ENCODE measurements at places on chromosomes 5 and 9.

GRCh38 chr5:56585999-56586691 is 229.2 kb upstream of the MAP3K1 start:
- no peak for DNase-seq

GRCh38 chr5:173271419-173271818 is 36.4 kb upstream of the NKX2-5 start:
- DNase-seq = no peak

DNA sequence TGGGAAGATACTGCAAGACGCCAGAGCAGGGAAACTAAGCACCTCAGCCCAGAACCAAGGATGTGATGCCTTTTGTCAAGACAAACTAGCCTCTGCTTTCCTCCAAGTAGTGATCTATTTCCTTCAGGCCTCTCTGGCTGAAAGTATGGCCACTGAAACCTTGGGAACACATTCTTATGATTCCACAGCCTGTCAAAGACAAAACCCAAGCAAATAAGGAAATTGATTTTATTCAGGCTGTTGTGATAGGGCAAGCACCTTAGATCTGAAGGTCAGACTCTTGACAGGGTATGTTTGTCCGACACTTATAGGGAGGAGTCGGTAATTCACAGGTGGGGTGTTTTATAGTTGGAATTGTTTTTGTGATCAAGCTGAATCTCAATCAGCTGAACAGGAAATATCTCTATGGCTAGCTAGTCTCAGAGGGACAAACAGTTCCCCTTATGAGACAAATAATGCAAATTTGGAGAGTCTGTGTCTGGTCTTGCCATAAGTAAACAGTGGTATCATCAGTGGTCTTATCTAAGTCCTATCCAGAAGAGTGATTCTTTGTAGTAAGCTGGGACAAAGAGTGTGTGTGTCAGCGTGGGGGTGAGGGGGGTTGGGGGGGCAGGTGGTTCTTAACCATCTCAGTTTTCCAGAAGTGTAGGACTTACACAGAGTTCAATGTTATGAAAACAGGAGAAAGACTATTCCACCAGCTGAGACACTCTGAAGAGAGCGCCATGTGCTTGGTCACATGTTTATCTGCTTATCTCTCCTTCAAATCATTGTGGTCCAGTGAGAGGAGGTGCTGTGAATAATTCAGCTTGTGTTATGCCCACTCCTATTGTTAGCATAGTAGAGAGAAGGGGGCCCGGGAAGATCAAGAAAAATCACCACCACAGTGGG is 6.7 kb upstream of the ZCCHC10 start:
- DNase-seq = no peak

- DNase-seq = no peak
Observed at GRCh38 chr5:75637949-75638348, 26.7 kb downstream of the ANKDD1B start.

DNA sequence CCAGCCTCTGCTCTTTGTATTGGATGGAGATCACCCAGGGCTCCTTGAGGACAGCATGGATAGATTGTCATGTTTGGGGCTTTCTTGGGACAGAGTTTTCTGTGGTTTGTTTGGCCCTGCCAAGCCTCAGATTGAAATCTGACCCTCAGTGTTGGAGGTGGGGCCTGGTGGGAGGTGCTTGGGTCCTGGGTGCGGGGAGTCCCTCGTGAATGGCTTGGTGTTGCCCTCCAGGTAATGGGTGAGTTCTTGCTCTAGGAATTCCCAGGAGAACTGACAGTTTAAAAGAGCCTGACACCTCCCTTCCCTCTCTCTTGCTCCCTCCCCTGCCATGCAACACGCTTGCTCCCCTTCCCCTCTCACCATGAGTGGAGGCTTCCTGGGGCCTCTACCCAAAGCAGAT is 48.6 kb upstream of the OLFM1 start:
- no peak for DNase-seq

- DNase-seq = no peak
Observed at GRCh38 chr5:81140441-81140840, 92.7 kb upstream of the CKMT2 start.

GRCh38 chr5:119255571-119256356 is 100.1 kb upstream of the TNFAIP8 start:
- DNase-seq = no peak

DNA sequence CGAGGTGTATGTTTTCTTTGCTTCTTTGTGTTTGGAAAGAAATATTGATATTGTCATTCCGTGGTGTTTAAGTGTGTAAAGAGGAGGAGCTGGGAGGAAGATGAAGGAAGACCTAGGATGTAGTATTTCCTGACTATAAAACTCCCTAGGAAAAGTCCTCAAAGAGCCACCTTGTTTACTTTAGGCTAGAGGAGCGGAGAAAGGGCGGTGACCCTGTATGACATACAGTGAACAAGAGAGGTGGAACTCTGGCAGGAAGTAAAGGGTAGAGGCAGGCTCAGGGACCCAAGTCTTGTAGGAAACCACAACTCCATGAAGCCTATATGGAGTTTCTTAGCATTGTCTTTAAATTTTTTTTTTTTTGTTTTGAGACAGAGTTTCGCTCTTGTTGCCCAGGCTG is 303.9 kb downstream of the DOCK8 start:
- DNase-seq = no peak

GRCh38 chr5:179115307-179115706 is 55.1 kb downstream of the ZNF354C start:
- DNase-seq = no peak

DNA sequence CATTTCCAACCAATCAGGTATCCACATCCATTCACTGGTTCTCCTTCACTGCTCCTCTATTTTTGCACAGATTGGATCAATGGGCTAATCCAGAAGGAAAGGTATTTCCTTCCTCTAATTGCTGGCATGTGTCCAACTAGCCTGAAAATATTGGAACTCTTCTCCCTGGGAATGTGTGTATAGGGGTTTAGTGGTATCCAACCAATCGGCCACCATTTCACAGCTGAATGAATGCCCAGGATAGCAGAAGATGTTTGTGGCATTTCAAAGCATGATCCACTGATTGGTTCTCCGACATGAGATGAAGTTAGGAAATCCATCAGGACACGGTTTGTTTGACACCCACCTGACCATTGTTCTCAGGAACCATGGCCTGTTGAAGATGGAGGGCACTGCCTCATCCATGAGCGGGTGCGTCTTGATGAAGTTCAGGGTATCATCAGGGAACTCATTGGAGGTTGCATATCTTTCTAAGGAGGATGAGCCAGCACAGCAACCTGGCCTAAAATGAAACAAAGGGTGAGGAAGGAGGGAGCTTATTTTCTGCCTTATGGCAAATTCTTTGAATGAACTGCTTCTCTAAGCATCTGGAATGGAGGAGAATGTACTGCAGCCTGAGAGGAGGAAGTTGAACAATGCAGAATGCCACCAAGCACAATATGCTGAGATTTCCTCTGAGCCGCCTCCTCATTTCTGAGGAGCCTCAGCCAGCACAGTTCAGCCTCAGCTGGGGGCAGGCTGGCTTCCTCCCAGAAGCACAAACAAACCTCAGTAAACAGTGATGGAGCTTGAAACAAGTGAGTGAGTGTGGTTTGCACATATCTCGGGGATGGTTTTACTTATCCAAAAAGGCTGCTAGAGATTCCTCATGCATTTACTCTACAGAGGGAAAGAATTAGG is 94.6 kb downstream of the SEMA6A start:
- no peak for DNase-seq

DNA sequence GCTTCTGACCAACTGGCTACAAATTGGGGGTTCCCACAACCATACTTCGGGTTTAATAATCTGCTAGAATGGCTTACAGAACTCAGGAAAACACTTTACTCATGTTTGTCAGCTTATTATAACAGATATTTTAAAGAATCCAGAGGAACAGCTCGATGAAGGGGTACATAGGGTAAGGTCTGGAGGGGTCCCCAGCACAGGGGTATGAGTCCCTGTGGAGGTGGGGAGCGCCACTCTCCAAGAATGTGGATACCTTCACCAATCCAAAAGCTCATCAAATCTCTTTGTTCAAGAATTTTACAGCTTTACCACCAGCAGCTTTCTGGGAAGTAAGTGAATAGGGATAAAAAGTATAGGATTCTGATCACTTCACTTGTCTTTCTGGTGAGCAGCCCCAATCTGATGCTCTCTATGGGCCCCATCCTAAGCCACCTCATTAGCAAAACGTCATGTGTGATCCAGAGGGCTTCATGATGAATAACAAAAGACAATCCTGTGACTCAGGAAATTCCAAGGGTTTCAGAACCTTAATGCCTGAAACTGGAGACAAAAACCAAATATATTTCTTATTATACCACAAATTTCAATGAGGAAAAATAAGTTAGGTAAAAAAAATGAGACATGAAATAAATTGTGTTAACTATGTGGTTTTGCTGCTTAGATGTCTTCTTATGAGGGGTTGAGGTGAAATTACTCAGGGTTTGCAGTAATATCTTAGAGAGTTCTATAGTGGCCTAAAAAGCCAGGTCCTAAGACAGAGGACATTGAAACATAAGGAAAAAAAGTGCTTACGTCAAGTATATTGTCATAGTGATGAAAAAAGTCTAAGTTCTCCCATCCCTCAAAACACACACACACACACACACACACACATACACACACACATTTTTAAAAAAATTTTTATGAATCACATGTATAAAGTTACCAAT is 290.5 kb downstream of the ANXA1 start:
- no peak for DNase-seq

GRCh38 chr5:62568800-62569432 is 9.7 kb upstream of the LRRC70 start:
- DNase-seq = no peak

DNA sequence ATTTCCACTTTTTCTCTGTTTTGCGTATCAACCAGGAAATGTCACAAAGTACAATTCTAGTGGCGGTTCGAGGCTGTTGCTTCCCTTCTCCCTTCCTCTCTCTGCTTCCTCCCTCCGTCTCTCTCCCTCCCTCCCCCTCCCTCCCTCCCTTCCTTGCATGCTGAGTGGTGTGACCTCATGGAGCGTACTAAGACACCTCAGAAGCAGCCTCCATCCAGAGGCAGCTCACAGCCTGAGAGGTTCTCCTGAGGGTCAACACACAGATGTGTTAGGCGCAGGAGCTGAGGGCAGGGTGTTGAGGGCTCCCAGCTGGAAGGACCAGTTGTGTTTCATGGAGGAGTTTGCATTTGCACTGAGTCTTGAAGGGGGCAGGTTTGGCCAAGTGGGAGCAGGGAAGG is 57.7 kb downstream of the COL5A1 start:
- DNase-seq = no peak

GRCh38 chr9:6955251-6955921 is 197.6 kb downstream of the KDM4C start:
- no peak for DNase-seq

Data from stimulated activated CD8-positive, alpha-beta memory T cell treated with anti-CD3 and anti-CD28 coated beads, Interleukin-15, amount 100 ng/mL, for 4 hours (primary cell).